ENCODE measurements at places on chromosomes 1 and 21. TPM values are rescaled to one million over a fixed set of nuclear protein-coding genes. Genes with fewer than 3 reads are reported as not detected.

DNA sequence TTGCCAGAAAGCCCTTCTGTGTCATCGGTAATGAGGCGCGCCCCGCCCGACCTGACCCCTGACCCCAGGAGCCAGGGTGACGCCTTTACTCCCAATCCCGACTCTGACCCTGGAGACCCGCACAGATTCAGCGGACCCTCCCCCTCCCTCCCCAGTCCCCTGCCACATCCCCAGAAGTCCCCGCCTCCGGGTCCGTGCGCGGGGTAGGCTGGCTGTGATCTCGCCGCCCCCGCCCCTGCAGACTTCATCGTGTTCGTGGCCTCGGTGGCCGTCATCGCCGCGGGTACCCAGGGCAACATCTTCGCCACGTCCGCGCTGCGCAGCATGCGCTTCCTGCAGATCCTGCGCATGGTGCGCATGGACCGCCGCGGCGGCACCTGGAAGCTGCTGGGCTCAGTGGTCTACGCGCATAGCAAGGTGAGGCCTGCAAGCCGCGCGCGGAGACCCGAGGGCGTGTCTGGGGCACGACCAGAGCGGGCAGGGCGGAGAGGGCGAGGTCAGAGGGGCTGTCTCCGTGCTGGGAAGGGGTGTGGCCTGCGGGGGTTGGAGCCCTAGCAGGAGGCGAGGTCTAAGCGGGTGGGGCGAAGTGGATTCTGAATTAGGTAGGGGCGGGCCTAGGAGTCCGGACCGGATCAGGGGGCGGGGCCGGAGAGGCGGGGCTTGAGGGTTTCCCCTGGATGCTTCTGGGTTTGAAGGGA lies 34.8 kb downstream of the KCNQ4 start:
- peak; percentile 56 for DNase-seq

DNA sequence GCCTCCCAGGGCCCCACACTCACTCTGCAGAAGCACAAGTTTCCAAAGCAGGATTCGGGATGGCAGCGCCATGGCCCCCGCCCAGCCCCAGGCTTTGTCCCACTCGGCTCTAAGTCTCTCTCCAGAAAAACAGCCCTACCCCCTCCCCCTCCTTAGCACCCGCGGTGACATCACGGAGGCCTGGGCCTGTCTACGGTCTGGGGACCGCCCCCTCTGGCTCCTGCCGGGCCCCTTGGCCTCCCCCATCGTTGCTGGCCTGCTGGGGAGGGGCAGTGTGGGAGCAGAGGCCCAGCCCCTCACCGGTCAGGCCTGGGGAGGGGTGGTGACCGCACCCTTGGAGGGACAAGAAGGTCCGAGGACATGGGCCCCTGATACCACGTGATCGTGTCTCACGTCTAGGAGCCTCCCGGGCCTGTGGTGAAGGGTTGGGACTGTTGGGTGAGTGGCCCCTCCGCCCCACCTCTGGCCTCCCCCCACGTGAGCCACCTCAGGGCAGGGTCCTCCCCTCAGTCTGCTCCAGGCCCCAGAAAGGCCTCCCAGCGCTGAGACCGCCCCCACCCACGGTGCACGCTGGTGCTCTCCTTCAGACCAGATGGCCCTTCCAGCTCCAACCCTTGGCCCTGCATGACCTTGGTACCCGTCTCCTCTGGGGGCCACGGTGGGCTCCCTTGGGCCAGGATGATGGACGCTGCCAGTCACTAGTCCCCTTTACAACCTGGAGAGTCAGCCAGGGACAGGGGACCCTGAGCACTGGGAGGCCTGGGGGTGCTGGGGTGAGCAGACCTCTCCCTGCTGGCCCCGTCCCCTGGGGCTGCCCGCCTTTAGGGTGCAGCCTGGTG lies at the start of gene MXRA8:
Gene MXRA8 (minus strand): TSS at position 123 of the 839 bp plus-strand sequence. CDS start 51 bp downstream, at position 72.
- DNase-seq: peak; percentile 94

DNA sequence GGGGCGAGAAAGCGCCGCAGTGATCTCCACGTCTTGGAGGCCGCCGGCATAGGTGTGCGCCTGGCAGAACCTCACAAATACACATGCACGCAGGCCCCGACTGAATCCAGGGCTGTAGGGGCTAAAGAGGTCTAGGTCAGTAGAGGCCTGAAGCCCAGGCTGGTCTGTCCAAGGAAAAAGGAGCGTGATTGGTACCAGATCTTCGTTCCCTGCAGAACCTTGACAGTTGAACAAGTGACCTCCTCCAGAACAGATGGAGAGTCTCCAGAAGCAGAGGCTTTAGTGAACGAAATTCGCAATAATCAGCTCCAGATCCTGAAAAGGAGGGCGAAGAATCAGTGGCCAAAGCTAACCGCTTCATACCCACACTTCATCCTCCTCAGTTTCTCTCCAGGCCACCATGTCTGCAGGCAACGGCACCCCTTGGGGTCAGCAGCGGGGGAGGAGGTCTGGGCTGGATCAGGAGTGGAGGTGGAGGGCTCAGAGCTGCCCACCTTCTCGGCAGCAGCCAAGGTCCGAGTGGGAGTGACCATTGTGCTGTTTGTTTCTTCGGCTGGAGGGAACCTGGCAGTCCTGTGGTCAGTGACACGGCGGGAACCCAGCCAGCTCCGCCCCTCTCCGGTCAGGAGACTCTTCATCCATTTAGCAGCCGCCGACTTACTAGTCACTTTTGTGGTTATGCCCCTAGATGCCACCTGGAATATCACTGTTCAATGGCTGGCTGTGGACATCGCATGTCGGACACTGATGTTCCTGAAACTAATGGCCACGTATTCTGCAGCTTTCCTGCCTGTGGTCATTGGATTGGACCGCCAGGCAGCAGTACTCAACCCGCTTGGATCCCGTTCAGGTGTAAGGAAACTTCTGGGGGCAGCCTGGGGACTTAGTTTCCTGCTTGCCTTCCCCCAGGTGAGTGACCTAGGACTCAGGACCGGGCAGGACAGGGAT lies 749 bp upstream of the PEX11B start:
- DNase-seq: peak; percentile 53

DNA sequence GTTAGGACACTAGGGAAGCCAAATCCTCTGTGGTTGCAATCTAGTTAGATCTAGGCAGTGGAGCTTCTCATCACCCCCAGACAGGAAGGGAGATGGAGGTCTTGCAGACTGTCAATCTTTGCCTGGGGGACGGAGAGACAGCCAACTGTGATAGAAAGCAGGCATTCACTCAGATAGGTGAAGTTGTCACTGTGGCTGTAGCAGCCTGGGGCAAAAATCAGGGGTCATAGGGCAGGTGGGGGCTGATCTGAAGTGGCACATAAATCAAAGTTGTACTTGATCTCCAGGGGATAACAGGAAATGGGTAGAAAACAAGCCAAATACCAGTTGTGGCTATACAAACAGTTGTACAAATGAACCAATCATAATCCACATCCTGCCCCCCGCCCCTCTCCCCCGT lies 620.9 kb upstream of the USP24 start:
- no peak for DNase-seq

- no peak for DNase-seq
Measured at GRCh38 chr21:45149021-45149420, 74.6 kb downstream of the ADARB1 start.

GRCh38 chr1:115826628-115827027 lies 14.3 kb downstream of the NHLH2 start:
- DNase-seq: no peak

DNA sequence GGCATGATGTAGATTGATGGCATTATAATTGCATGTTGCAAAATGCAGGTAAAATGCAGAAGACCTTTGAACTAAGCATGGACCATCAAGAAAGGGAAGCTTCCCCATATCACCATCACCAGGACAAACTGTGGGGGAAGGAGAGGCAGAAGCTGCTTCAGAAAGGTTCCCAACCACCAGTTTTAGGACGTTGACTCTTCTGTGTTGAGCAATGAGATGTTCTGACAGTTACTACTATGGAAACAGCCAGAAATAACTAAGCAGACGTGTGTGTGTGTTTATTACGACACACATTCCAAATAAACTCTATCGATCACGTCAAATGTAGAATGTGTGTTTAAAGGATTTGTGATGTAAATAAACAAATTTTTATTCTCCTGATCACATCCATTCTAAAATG lies 110.2 kb upstream of the PLD5 start:
- DNase-seq: no peak

DNA sequence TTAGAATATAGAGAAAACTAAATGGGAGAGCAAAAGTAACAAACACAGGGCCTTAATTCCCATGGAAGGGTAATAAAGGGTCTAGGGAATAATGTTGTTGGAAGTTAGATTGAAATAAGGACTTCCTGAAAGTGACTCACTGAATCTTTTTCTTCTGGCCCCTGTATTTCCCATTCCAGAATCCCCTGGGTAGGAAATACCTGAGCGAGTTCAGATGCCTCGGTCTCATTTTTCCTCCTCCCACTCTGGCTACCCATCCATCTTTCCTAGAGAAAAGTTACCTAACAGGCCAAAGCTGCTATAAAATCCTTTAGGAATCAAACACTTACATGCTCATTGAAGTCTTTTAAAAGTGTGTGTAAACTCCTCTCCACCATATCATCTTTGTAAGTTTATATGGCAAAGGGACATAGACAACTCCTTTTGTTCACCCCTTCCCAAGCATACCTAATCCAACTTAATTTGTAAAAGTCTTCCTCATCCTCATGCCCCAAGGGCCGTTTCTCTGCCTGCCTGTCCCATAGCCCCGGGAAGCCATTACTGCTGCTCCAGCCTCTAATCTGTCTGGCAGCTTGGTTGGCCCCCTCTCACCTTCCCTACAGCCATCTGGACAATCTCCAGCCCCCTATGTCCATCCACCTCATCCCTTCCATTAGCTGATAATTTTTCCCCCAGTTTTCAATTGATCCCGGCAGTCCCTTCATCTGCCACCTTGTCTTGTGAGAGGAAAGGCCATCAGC lies 3.3 kb upstream of the MEF2D start:
- no peak for DNase-seq

- no peak for DNase-seq
Measured at GRCh38 chr1:101379950-101380349, 143.1 kb downstream of the S1PR1 start.

GRCh38 chr1:88678405-88678804 lies 5.7 kb upstream of the PKN2 start:
- no peak for DNase-seq

- no peak for DNase-seq
Measured at GRCh38 chr1:9591669-9592509, 3.2 kb downstream of the TMEM201 start.

GRCh38 chr1:171177261-171177660 lies 7.8 kb upstream of the FMO2 start:
- no peak for DNase-seq

DNA sequence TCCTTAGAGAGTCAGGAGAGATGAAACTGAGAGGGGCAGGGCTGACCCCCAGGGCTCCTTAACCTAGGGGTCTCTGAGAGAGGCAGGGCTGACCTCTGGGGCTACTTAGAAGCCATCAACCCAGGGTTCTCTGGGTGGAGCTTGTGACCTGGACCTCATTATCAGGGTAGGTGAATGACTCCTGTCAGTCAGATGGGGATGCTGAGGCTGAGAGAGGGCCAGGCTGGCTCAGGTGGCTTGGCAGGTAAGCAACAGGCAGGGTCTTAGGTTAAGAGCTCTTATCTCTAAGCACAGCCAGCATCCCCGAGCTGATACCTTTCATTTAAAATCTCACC lies 160.9 kb downstream of the PTPRU start:
- no peak for DNase-seq

GRCh38 chr1:6459850-6460265 lies 6.1 kb downstream of the TNFRSF25 start:
- DNase-seq: peak; percentile 44

DNA sequence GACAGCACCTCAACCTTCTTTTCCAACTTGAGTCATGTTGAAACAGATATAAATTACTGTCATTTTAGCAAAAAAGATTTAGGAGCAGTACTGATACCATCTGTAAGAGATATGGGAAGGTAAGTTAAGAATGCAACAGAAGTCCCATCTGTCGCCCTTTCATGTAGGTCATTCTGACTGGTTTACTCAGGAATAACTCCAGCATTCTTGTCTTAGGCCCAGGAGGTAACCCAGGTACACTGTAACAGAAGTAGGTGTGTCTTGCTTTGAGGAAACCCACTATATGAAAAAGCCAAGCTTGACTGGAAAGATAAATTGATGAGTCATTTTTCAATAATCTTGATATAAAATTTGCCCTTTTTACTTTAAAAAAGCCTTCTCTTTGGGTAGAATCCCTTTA lies 35.4 kb downstream of the PGM1 start:
- no peak for DNase-seq

MATN1 gene
- total RNA-seq: 0.57 TPM

TEDDM1 gene
- not detected for total RNA-seq

MYBPH gene
- not detected for total RNA-seq

NR5A2 gene
- total RNA-seq: 8.5 TPM

VWA5B1 gene
- 0.31 TPM for total RNA-seq

USH2A gene
- total RNA-seq: 0.11 TPM

CFAP298 gene
- 49.5 TPM for total RNA-seq

KRTAP12-2 gene
- not detected for total RNA-seq

Measured in lung (tissue), 17 donors.